ENCODE measurements at places on chromosomes 1 and 21. TPM values are rescaled to one million over a fixed set of nuclear protein-coding genes. Genes with fewer than 3 reads are reported as not detected.

The MTX1 gene
- 40.0 TPM for total RNA-seq

The TIPRL gene
- 46.4 TPM for total RNA-seq

The KRTAP21-2 gene
- total RNA-seq = not detected

The MEGF6 gene
- 0.77 TPM for total RNA-seq

The CCDC181 gene
- total RNA-seq = 2.0 TPM

The CNKSR1 gene
- total RNA-seq = 0.22 TPM

The OLIG2 gene
- total RNA-seq = not detected

The STIL gene
- 15.6 TPM for total RNA-seq

The LCE1E gene
- not detected for total RNA-seq
